Placental epithelial cell (primary cell): ENCODE measurements at places on chromosomes 3 and 15. TPM values are rescaled to one million over a fixed set of nuclear protein-coding genes. Genes with fewer than 3 reads are reported as not detected.

LDHAL6B gene
- total RNA-seq: not detected in 2 replicates

MGLL gene
- total RNA-seq: 16.9 and 23.2 TPM in 2 replicates

AQP9 gene
- 2.0 and 142 TPM in 2 replicates for total RNA-seq

ACKR2 gene
- total RNA-seq: 58.5 and 83.1 TPM in 2 replicates

NPAP1 gene
- total RNA-seq: not detected in 2 replicates

MST1R gene
- 0.79 and 2.1 TPM in 2 replicates for total RNA-seq

PAK6 gene
- total RNA-seq: 0.54 and 0.79 TPM in 2 replicates

VPS13C gene
- total RNA-seq: 44.1 and 52.2 TPM in 2 replicates

ST3GAL6 gene
- total RNA-seq: 6.3 and 8.8 TPM in 2 replicates

BCL6 gene
- 7.8 and 9.8 TPM in 2 replicates for total RNA-seq

CHRNA3 gene
- total RNA-seq: not detected in 2 replicates

SLC24A1 gene
- total RNA-seq: 14.3 and 20.0 TPM in 2 replicates

ATP2C1 gene
- 74.9 and 80.1 TPM in 2 replicates for total RNA-seq

CORO2B gene
- under 0.01 TPM in 1 of 2 replicates, not detected in the other for total RNA-seq

GOLGA8G gene
- under 0.01 TPM in 1 of 2 replicates, not detected in the other for total RNA-seq

GMNC gene
- under 0.01 TPM in 1 of 2 replicates, not detected in the other for total RNA-seq

RGMA gene
- 0.11 and 0.39 TPM in 2 replicates for total RNA-seq

SLC24A5 gene
- not detected in 2 replicates for total RNA-seq

LINGO1 gene
- total RNA-seq: 0.87 TPM in 1 of 2 replicates, not detected in the other

MCCC1 gene
- total RNA-seq: 19.8 and 29.4 TPM in 2 replicates

MESP2 gene
- total RNA-seq: 0.39 and 0.54 TPM in 2 replicates

CCR8 gene
- total RNA-seq: not detected in 2 replicates

GP5 gene
- total RNA-seq: not detected in 2 replicates

PIERCE2 gene
- 0.79 and 2.2 TPM in 2 replicates for total RNA-seq

SERPINI1 gene
- total RNA-seq: 1.6 and 2.0 TPM in 2 replicates

PLA2G4D gene
- not detected in 2 replicates for total RNA-seq

FBXL22 gene
- total RNA-seq: 0.22 and 0.39 TPM in 2 replicates

GPR62 gene
- under 0.01 TPM in 1 of 2 replicates, not detected in the other for total RNA-seq

CIAO2A gene
- 65.9 and 69.1 TPM in 2 replicates for total RNA-seq

MITF gene
- 0.39 and 5.2 TPM in 2 replicates for total RNA-seq

CACNA1D gene
- 0.11 TPM in 1 of 2 replicates, not detected in the other for total RNA-seq

VEPH1 gene
- 3.9 and 17.1 TPM in 2 replicates for total RNA-seq
